HT1080 (cell line): ENCODE measurements at places on chromosomes 7 and 10.

DNA sequence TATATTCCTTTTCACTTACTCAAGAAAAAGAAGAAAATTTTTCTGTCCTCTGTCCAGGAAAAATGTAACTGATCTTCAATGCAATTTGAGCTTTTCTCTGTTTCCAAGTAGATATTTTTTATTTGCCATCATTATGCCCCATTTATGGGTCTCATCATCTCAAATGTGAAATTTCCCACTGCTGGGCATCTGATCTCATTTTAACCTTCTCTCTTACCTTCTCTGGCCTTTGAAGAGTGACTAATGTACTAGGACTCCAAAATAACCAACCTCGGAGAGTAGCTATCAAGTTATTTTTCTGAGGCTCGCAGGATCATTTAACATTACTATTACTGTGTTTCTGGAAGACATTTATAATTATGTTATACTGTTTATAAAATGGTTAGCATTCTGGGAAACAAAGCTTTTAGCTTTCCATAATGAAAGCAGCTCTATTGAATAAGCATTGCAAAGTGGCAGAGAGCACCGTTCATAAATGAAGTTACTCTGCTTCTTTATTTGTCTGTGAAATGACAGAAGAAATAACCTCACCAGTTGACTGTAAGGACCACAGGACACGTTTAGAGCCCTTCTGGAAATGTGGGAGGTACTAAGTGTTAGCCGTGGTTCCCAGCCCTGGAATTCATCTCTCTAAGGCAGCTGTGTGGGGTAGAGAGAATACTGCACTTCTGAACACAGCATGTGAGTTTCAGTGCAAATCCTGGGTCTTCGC, 33.3 kb upstream of the NMT2 start:
- peak; percentile 82 for DNase-seq

- DNase-seq: no peak
Observed at GRCh38 chr7:68420342-68421192, 1177.7 kb upstream of the AUTS2 start.

DNA sequence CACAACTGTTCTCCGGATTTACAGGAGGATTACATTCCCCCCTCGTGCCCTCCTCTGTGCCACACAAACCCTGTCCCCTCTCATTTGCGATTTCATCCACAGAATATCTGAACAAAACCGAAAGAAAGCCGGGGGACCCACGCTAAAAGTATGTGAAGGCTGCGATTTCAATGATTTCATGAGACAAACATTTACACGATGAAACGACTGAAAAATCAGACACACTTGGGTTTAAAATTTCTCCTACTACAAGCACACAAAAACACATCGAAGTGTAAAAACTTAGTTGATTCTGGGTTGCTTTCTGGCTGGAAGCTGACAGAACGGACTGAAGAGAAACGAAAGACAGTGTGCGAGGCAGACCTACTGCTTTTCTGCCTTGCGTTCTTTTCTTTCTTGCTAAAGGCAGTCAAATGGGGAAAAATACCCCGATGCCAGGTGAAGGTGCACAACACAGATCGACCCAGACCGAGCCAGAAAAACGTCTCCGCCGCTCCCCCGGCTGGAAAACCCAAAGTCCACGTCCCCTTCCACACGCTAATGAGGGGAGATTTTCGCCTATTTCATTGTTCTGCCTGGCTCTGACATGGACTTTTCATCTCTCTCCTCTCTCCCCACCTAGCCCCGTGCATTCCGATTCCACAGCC, 1.2 kb downstream of the HIPK2 start:
- peak; percentile 23 for DNase-seq

DNA sequence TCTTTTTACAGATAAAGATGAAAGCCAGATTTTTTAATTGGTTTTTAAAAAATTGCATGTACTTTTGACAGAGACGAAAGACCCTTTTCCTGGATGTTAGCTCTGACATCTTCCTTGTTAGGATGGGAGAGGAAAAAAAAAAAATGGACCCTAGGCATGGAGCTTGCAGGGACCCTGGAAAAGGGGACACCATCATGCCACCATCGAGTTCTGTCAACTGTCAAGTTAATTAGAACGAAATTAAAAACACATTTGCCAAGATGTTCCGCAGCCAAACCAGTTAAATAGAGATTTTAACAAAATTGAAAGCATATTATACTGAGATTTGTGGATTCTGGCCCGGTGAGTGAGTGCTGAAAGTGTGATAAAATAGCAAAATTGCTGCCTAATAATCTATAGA, 202.6 kb downstream of the BUB3 start:
- no peak for DNase-seq

GRCh38 chr10:130358981-130359650, 222.9 kb downstream of the GLRX3 start:
- peak; percentile 15 for DNase-seq

DNA sequence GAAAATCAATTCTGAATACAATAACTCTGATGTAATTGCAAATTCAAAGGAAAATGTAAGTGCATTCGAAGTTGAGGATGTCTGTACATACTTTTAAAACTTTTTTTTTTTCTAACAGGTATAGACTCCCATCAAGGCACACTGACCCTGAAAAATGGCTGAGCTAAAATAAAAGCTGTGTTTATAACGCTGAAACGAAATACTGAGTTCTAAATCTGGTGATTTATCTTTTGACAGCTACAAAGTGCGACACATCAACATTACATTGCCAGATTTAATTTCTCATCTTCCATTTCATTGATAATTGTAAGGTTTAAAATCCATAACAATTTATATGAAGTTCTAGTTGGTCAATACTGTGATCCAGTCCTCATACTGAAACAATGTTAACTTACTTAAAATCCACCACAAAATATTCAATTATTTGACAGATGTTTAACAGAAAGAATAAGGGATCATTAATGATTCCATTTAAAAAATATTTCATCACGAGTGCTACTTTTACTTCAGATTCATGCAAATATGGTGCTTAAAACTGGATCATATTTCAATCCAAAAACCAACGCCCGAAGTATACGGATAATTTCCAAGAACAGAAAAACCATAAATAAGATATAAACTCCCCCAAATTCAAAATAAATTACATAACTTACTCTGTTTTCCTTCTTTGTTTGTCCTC, 1.4 kb downstream of the RAB11FIP2 start:
- no peak for DNase-seq

DNA sequence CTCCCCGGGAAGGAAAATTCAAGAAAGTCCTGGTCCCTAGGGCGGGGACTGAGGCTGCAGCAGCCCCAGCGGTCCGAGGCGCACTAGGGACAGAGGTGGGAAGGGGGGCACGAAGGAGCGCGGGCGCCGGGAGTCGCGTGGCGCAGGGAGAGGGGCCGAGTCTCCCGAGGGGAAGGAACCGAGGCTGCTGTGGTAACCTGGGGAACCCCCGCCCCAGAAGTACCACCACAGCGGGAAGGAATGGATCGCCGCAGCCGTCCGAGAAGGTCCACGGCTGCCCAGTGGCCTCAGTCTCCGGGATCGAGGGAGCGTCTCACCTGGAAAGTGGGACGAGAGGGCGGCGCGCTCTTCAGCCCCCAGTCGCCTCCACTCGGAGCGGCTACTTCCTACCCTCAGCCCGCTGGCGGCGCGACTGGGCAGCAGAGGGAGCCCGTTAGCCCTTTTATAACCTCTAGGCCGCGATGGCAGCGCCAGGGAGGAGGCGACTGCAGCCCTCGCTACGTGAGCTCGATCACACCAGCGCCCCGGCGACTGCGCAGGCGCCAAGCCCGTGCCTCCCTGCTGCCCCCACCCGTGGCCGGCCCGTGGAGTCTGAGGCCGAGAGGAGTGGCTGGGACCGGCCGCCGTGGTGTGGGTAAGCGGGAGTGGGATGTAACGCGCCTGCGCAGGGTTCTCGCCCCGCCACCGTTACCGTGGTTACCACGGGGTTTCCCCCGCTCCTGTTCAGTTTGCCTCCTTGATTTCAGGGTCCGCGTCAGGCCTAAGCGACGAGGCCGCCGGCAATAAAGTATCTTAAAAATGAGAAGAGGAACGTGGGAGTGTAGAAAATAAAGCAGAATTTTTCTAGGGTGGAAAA, at the start of gene P4HA1:
P4HA1 (minus strand) TSS at position 418 of the 856 bp plus-strand sequence. CDS start 21,983 bp downstream, outside the sequence.
- DNase-seq: peak; percentile 98

DNA sequence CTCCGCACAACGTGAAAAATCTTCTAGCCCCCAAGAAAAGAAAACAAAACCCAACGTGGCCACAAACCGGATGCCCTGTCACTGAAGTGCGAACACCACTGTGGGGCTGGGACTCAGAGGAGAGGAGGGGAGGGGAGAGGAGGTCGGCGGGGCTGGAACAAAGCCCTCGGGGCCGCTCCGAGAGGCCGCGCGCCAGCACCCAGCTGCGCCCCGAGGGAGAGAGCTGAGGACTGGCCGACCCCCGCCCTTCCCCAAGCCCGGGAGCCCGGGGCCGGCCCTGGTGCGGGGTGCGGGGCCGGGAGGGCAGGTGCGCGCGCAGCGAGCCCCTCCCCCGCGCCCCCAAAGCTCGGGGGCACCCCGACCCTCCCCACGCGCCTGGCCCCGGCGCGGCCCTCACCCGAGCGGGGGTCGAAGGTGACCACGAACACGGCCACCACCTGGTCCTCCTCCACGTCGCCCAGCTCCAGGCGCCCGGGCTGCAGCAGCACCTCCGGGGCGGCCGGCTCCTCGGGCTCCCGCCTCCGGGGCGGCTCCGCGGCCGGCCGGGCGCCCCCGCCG, 398 bp downstream of the DENND11 start:
- peak; percentile 27 for DNase-seq

- no peak for DNase-seq
Observed at GRCh38 chr10:77378366-77379349, 258.9 kb downstream of the KCNMA1 start.

DNA sequence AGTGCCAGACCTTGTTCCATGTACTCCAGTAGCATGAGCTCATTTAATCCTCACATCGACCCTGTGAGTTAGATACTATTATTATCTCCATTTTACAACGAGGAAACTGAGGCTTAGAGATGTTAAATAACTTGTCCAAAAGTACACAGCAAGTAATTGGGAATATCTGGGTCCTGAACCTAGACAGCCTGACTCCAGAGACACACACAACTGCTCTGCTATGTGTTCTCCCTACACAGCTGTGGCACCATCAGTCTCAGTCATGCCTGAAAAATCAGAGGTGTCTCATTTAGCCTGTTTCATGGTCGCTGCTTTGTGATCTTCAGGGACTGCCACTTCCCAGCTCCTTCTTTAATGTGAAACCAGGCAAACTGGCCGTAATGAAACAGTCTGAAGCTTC, 56.5 kb downstream of the COL1A2 start:
- DNase-seq: no peak

- DNase-seq: no peak
Observed at GRCh38 chr10:73758704-73759511, 14.7 kb downstream of the SEC24C start.

DNA sequence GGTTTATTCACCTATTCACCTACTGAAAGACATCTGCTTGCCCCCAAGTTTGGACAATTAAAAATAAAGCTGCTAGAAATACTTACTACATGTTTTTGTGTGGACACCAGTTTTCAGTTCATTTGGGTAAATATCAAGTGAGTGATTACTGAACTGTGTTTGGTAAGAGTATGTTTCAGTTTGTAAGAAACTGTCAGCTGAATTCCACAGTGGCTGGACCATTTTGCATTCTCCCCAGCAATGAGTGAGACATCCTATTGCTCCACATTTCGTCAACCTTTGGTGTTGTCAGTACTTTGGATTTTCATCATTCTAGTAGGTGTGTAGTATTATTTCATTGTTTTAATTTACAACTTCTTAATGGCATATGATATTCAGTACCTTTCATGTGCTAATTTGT, 17.4 kb upstream of the IKZF1 start:
- no peak for DNase-seq

GRCh38 chr10:8311526-8312070, 257.1 kb downstream of the GATA3 start:
- DNase-seq: no peak

DNA sequence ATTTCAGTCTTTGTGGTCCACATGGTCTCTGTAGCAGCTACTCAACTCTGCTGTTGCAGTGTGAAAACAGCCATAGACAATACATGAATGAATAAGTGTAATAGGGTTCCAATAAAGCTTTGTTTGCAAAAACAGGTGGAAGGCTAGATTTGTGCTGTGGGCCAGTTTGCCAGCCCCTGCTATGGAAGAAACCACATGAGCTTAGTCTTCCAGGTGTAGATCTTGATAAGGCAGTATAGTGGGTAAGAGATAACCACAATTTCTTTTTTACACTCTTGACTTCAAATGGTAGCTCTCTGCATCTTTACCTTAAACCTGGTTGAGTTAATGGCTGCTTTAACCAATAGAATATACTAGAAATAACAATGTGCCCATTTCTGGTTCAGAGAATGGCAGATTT, 135.0 kb upstream of the PALS2 start:
- no peak for DNase-seq

GRCh38 chr10:132667342-132668047, 118.5 kb downstream of the NKX6-2 start:
- peak; percentile 39 for DNase-seq

- DNase-seq: no peak
Observed at GRCh38 chr7:130481898-130482297, 10.0 kb upstream of the MEST start.

- DNase-seq: no peak
Observed at GRCh38 chr7:105210721-105211205, 178.0 kb downstream of the SRPK2 start.
